ENCODE measurements at places on chromosomes 4 and X.

DNA sequence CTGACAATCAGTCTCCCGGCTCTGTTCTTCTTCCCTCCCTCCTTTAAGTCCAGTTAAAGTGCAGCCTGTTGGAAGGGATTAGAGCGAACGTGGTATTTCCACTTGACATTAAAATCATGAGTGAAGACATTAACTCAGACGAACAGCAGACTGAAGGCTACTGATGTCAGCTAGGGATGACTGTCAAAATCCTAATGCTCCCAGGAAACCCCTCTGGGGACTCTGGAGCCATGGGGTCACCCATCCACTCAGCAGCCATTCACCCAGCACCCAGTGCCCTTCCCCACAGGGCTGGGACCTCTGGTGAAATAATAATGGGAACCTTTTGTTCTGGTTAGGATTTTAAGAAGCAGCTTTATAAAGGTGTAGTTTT lies 113.9 kb downstream of the DRD5 start:
- no peaks in the 10 kb centered on the region for H3K36me3 ChIP-seq
- no peak overlapping the region for H3K27ac ChIP-seq
- H3K4me3 ChIP-seq: no peak overlapping the region
- H3K4me1 ChIP-seq: no peaks in the 10 kb centered on the region
- H3K27me3 ChIP-seq: peaks cover 5% of the 10 kb centered on the region

DNA sequence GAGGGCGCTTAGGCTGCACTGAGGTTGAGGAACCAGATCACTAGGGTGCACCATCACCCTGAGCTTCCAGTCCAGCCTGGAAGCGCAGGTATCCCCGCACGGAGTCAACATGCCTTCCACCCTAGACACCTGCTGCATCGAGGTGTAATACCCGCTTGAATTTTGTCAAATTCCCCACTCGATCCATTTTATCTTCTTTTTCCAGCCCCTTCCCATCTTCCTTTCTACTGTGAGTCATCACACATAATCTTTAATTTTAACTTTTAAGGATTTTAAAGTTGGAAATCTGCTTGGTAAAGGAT lies 821 bp downstream of the PLK4 start:
- peaks cover 3% of the 10 kb centered on the region for H3K27me3 ChIP-seq
- H3K4me1 ChIP-seq: peaks cover 14% of the 10 kb centered on the region
- no peak for DNase-seq
- H3K27ac ChIP-seq: peak overlapping the region; percentile 98
- peaks cover 30% of the 10 kb centered on the region for H3K36me3 ChIP-seq
- peak overlapping the region; percentile 89 for H3K4me3 ChIP-seq

GRCh38 chrX:39891781-39892180 lies 206.0 kb downstream of the BCOR start:
- H3K27me3 ChIP-seq: no peaks in the 10 kb centered on the region
- DNase-seq: no peak
- no peak overlapping the region for H3K4me3 ChIP-seq

DNA sequence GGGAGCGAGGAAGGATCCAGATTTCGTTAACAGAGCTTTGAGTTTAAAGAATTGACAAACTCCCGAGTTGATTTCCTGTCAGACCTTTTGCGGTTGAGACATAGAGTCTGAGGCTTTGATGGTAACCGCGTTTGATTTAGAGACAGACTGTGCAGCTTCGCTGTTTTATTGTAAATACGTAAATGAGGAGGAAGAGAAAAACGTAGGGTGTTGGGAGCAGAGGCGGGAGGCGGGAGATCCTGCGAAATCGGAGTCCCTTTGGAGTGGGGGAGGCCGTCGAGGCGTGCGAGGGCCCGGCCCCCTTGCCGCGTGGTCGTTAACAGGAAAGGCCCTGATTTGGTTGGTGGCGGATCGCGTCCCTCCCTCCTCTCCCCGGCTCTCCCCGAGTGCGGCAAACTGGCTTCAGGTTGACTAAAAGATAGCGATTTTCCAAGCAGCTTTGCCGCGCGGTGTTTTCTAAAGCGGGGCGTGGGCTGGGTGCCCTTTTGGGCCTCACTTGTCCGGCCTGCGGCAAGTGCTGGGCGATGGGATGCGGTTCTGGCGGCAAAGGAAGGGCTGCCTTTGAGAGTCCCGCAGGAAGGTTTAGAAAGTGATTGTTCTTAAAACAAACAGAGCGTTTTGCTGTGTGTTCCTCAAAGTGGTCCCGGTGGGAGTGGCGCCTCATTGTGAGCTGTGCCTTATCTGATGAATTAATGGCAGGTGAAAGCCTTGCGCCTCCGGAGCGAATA lies 857 bp downstream of the SCML1 start:
- peak overlapping the region; percentile 85 for H3K27ac ChIP-seq
- DNase-seq: peak; percentile 49
- H3K27me3 ChIP-seq: no peaks in the 10 kb centered on the region
- H3K4me1 ChIP-seq: peaks cover 34% of the 10 kb centered on the region

DNA sequence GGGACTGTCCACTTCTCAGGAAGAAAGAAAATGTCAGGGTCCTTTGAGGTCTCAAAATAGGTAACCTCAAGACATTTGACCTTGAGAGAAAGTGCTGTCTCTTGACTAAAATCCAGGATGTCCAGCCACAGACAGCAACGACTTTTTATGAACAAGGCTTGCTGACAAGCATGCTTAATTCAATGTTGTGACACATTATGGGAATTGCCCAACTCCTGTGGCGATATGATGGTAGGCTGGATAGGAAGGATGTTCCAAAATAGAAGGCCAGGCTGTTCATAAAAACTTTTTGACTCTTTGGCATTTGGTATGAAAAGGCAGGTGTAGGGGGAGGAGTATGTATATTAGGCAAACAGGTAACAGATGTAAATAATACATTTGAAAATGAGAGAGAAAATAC lies 50.8 kb upstream of the EDNRA start:
- H3K27ac ChIP-seq: no peak overlapping the region
- H3K4me3 ChIP-seq: no peak overlapping the region
- no peaks in the 10 kb centered on the region for H3K36me3 ChIP-seq
- no peaks in the 10 kb centered on the region for H3K4me1 ChIP-seq
- no peaks in the 10 kb centered on the region for H3K27me3 ChIP-seq

DNA sequence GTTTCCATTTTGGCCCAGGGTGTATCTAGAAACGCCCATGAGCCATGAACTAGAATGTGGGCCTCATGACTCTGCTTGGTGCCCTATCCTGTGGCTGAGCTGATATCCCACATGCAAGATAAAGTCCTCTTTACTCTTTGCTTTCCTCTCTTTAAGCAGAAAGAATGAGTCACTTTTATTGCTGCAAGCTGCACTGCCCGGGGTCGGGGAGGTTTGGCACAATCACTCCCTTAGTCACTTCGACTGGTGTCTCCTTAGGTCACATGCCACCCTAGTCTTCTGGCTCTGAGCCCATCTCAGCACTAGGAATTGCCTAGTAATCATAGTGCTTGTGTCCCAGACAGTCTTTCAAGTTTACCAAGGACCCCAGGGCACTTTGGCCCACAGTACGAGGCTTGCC lies 75.1 kb upstream of the CXorf66 start:
- H3K4me3 ChIP-seq: no peak overlapping the region
- H3K36me3 ChIP-seq: no peaks in the 10 kb centered on the region
- DNase-seq: no peak
- H3K4me1 ChIP-seq: no peaks in the 10 kb centered on the region

DNA sequence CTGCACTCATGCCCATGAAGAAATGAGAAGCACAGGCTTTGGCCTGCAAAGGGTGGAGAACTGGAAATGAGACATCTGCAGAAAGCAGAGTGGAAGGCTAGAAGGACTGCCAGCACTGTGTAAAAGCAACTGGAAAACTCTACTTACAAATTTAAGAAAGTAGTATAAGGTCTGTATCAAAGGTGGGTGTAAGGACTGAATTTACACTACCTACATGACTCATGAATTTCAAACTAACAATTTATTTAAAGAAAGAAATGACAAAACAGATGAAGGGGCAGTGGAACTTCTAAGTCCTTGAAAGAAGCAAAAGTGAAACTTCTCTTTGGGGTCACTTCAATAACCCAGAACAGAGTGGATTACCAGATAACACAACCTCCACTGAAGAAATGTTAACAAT lies 71.2 kb downstream of the SLC10A7 start:
- H3K27me3 ChIP-seq: no peaks in the 10 kb centered on the region
- DNase-seq: peak; percentile 2
- H3K4me1 ChIP-seq: peaks cover 31% of the 10 kb centered on the region
- H3K27ac ChIP-seq: peak overlapping the region; percentile 74

DNA sequence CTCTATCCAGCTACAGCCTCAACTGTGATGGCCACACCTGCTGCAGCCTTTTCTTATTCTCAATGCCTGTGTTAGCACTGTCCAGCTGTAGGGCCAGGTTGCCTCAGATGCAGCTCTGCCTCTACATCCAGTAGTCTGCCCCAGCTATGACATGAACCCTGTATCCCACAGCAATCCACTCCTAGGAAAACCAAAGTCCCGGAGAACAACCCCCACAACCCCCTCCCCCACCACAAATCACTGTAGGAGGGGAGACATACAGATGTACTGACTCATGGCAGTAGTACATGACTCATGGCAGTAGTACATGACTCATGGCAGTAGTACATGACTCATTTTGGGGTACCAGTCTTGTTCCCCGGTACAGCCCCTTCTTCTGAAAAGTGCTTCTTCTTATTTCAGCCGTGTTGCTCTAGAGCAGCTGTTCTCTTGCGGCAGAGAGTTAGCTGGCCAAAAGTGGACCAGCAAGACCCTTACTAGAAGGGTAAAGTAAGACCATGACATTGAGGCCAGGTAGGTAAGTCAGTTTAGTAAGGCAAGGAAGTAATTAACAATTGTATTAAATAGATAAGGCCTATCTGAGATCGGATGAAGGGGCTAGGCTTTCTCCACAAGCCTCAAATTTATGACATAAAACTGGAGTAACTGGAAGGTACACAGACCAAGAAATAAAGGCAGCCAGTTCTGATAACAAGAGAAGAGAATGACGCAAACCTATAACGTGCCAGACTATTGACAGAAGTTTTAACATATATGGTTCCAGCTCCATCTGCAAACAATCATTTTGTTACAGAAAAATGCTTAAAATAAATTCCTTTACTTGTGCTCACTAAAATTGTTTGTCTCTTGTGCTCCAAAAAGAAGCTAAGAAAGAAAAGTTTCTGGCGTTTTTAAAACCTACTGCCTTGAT lies 221.4 kb downstream of the TACR3 start:
- peaks cover 2% of the 10 kb centered on the region for H3K4me1 ChIP-seq
- H3K36me3 ChIP-seq: no peaks in the 10 kb centered on the region
- no peak overlapping the region for H3K4me3 ChIP-seq

- peaks cover 14% of the 10 kb centered on the region for H3K27me3 ChIP-seq
- H3K4me3 ChIP-seq: no peak overlapping the region
These were observed 68.8 kb upstream of the SLC7A11 start for GRCh38 chr4:138310991-138311390.
